ENCODE measurements at places on chromosomes 13 and 19.

- no peak for DNase-seq
Measured at GRCh38 chr13:99231721-99232120, 26.5 kb downstream of the GPR18 start.

- peak; percentile 91 for DNase-seq
Measured at GRCh38 chr19:45817010-45817724, 2.1 kb upstream of the RSPH6A start.

- DNase-seq = no peak
Measured at GRCh38 chr13:65913173-65913572, 1317.0 kb downstream of the PCDH9 start.

DNA sequence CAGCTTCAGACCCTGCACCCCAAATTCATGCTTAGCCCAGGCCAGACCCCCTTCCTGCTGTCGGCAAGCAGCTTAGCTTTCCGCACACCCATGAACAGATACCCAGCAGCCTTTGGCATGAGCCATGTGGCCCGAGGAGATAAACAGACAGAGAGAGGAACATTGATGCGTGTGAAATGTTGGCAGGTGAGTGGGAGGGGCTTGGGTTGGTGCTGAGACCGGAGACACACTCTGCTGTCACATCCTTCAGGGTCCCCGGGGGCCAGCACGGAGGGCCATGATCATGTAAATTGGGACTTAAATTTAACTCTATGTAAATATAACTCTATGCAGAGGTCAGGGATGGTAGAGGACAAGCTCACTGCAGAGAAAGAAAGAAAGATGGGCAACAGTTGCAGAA lies 1.5 kb downstream of the CD22 start:
- no peak for DNase-seq

- DNase-seq = no peak
Measured at GRCh38 chr13:112968380-112968909, 569 bp upstream of the MCF2L start.

- DNase-seq = no peak
Measured at GRCh38 chr19:49142866-49143335, 12.3 kb downstream of the HRC start.

DNA sequence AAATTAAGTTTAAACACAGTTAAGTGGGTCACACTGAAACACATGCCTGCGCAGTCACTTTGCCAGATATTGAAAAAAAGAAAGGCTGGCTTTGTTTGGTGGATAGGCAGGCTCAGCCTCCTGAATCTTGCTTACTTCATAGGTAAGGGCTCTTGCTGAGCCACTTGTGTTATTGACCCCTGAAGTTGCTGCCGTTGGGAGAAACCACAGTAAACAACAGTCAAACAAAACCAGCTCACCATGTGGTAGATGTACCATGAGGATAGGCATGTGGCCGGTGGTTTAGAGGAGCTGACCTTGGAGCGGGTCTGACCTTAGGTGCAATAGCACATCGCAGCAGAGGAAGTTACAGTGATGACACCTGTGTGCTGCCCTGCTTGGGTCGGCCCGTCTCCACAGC lies 52.2 kb downstream of the SPATA13 start:
- no peak for DNase-seq

GRCh38 chr19:48907671-48908070 lies 7.6 kb downstream of the NUCB1 start:
- no peak for DNase-seq

GRCh38 chr19:6916952-6917351 lies 29.6 kb downstream of the ADGRE1 start:
- DNase-seq = no peak

DNA sequence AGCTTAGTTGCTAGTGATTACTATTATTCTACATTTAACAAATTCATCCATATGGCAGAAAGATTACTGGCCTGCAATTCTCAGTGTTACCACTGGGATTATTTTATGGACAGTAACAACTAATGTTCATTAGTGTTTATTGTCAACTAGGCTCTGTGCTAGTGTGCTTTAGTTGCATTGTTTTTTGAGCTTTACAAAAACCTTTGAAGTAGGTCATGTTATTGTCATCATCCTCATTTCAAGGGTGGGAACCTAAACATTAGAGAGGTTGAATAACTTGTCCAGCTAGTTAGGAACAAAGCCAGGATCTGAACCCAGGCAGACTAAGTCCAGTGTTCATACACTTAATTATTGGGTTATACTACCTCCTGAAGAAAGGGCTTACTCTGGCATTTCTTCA lies 27.8 kb upstream of the TDRD3 start:
- no peak for DNase-seq
